ENCODE measurements at places on chromosomes 6 and 20.

DNA sequence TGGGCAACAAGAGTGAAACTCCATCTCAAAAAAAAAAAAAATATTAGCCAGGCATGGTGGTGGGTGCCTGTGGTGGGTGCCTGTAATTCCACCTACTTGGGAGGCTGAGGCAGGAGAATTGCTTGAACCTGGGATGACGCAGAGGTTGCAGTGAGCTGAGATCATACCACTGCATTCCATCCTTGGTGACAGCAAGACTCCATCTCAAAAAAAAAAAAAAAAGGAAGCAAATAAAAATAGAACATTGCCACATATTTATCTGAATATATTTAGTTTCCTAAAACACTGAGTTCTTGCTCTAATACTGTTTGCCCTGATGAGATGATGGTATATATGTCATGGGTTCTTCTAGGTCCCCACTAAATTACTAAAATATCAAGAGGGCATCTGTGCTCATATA, 28.4 kb downstream of the CASP8AP2 start:
- no peak for DNase-seq

DNA sequence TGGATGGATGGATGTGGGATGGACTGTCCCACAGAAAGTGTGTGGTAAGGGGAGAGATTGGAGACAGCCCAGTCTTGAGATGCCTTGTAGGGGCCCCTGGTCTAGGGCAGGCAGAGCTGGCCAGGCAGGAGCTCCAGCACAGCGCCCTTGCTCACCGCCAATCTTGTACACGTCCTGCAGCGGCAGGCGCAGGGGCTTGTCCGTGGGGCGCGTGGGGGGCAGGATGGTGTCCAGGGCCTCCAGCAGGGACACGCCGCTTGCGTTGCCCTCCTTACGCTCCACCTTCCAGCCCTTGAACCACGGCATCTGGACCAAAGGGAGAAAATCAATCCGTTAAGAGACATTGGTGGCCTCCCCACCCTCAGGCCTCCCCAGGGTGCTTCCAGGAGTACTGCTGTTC, 5.9 kb downstream of the EEF1A2 start:
- DNase-seq = no peak

- peak; percentile 99 for DNase-seq
These were observed 68.5 kb downstream of the MRPL14 start for GRCh38 chr6:44058617-44059358.

DNA sequence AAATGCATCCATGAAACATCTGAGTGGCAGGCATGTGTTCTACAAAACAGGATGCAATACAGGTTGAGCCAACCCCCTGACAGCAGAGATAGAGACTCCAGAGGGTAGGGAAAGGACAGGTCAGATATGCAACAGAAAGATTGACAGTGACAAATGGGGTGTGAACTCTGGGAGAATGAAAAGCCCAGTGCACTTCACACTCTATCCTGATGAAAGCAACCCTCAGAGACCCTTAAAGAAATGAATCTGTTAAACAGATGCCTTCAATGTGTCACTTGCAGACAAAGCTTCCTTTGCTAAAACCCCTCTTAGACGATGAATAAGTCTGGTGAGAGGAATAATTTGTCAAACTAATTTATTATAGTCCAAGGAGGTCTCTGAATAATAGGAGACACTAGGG, 89.9 kb downstream of the RFPL4B start:
- no peak for DNase-seq

GRCh38 chr6:12602951-12603672, 113.5 kb upstream of the PHACTR1 start:
- peak; percentile 93 for DNase-seq

GRCh38 chr6:105769197-105769596, 316.9 kb upstream of the PRDM1 start:
- DNase-seq = no peak

- peak; percentile 8 for DNase-seq
These were observed 22.5 kb downstream of the SULF2 start for GRCh38 chr20:47762699-47763268.
